T-helper 17 cell (primary cell): ENCODE measurements at places on chromosomes 12 and 14.

- peaks cover 2% of the 10 kb centered on the region for H3K4me1 ChIP-seq
- DNase-seq, result no peak
- H3K36me3 ChIP-seq, result peaks cover 2% of the 10 kb centered on the region
- no peaks in the 10 kb centered on the region for H3K27me3 ChIP-seq
- no peak overlapping the region for H3K4me3 ChIP-seq
- no peak overlapping the region for H3K27ac ChIP-seq
These were observed 71.8 kb downstream of the DNAI7 start for GRCh38 chr12:25123126-25123525.

DNA sequence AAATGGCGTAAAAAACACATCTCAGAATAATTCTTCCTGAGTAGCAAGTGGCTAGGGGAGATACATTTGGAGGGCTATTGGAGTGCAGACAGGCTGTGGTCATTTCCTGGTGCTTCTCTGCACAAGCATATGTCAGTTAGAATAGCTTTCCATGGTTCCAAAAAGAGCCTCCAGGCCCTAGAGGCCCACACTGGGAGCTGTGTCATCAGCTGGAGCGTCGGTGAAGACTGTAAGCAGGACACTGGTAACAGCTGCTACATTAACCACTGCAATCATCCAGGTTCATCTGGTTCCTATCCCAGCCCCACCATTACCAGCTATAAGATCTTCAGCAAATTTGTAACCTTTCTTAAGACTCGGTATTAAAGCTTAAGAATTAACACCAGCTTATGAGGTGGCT, 31.7 kb upstream of the APPL2 start:
- no peaks in the 10 kb centered on the region for H3K36me3 ChIP-seq
- no peak overlapping the region for H3K4me3 ChIP-seq
- H3K27me3 ChIP-seq, result peaks cover 24% of the 10 kb centered on the region
- H3K27ac ChIP-seq, result no peak overlapping the region

GRCh38 chr14:103366741-103367140, 18.5 kb upstream of the MARK3 start:
- no peak for DNase-seq
- H3K27me3 ChIP-seq, result no peaks in the 10 kb centered on the region
- H3K36me3 ChIP-seq, result peaks cover 5% of the 10 kb centered on the region
- no peaks in the 10 kb centered on the region for H3K4me1 ChIP-seq

DNA sequence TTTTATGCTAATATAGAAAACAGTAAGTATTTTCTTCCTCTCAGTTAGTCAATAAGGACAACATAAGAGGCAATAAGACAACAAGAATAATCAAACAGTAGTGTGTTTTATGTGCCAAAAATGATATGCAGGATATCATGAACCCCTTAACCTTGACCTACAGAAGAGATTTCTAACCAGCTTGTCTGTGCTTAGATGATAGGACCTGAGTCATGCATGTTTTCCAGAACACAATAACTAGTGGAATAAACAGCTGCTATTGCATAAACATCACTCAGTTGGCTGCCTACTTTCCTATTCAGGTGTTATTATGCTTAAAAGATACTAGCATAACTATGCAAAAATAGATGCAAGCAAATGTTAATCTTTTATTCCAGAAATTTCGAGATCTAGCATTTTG, 282.5 kb downstream of the PRKD1 start:
- peaks cover under 1% of the 10 kb centered on the region for H3K36me3 ChIP-seq
- no peaks in the 10 kb centered on the region for H3K4me1 ChIP-seq
- no peak for DNase-seq
- no peak overlapping the region for H3K4me3 ChIP-seq
- H3K27me3 ChIP-seq, result no peaks in the 10 kb centered on the region

DNA sequence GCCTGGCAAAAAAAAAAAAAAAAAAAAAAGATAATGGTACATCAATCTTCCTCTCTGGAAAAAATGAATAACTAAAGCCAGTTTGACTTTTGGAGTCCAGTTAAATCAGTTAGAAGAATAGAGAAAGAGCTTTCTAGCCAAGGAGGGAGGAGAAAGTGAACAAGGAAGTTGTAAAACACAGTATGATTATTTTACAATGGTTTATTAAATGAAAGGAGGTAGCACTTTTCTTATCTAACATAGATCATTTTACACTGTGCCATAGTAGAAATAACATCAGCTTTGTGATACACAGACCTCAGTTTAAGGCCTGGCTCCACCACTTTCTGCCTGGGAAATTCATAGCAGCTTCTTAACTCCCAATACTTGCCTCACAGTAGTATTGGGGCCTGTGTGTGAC, 15.4 kb upstream of the KITLG start:
- no peak overlapping the region for H3K4me3 ChIP-seq
- no peak for DNase-seq
- no peaks in the 10 kb centered on the region for H3K36me3 ChIP-seq
- no peaks in the 10 kb centered on the region for H3K4me1 ChIP-seq
- H3K27me3 ChIP-seq, result no peaks in the 10 kb centered on the region

DNA sequence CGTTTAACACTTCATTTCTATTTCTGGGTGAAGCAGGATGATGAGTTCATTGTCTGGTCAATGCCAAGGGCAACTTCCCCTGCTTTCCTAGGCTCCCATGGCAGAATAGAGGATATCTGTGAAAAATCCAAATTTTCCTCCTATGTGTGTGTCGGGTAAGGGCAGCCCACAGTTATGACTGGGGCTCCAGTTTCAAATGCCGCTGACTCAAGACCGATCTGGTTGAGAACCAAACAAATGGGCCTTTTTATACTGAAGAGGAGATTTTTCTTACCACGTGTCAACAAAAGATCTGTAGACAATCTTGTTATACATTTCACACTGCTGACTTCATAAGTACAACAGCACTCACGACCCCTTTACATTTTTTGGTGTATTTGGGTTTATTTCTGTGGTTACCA, 120.8 kb downstream of the CHST11 start:
- peaks cover 54% of the 10 kb centered on the region for H3K4me1 ChIP-seq
- peaks cover 4% of the 10 kb centered on the region for H3K36me3 ChIP-seq
- peak overlapping the region; percentile 78 for H3K27ac ChIP-seq
- no peaks in the 10 kb centered on the region for H3K27me3 ChIP-seq
- H3K4me3 ChIP-seq, result peak overlapping the region; percentile 19
- DNase-seq, result no peak

DNA sequence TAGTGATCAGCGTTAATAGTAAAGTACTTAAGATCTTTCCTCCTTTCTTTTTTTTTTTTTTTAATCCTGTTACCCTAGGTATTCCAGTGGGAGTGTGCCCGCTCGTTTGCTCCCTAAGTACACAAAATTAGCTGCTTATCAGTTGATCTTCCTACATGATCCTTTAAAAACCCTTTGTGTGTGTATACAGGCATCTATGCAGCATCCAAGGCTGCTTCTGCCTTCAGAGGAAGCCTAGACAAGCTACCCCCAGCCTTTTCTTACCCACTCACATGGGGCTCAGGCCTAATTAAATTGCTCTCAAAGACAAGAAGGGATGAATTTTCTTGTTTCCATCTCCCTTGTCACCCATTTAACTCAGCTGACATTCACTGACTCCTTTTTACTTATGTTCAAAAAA, 343.4 kb upstream of the LMO3 start:
- H3K27ac ChIP-seq, result no peak overlapping the region
- no peaks in the 10 kb centered on the region for H3K4me1 ChIP-seq
- H3K27me3 ChIP-seq, result no peaks in the 10 kb centered on the region
- H3K4me3 ChIP-seq, result no peak overlapping the region
- DNase-seq, result no peak

DNA sequence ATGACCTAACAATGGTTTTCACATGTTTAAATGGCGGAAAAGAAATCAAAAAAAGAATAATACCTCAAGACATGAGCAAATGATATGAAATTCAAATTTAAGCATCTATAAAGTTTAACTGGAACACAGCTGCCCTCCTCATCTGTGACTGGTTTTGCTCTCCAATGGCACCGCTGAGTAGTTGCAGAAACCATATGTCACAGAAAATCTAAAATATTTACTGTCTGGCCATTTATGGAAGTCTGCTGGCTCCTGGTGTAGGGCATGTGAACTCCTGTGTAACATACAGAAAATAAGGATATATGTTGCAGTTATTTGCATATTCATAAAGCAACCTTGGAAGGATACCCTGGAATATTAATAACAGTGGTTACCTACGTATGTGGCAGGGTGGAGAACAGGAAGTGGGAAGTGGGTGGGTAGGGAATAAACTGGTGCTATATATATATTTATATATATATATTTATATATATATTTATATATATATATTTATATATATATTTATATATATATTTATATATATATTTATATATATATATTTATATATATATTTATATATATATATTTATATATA, 48.4 kb downstream of the LTBP2 start:
- H3K27ac ChIP-seq, result no peak overlapping the region
- H3K4me3 ChIP-seq, result no peak overlapping the region
- H3K36me3 ChIP-seq, result no peaks in the 10 kb centered on the region
- H3K27me3 ChIP-seq, result peaks cover 5% of the 10 kb centered on the region
- H3K4me1 ChIP-seq, result no peaks in the 10 kb centered on the region

DNA sequence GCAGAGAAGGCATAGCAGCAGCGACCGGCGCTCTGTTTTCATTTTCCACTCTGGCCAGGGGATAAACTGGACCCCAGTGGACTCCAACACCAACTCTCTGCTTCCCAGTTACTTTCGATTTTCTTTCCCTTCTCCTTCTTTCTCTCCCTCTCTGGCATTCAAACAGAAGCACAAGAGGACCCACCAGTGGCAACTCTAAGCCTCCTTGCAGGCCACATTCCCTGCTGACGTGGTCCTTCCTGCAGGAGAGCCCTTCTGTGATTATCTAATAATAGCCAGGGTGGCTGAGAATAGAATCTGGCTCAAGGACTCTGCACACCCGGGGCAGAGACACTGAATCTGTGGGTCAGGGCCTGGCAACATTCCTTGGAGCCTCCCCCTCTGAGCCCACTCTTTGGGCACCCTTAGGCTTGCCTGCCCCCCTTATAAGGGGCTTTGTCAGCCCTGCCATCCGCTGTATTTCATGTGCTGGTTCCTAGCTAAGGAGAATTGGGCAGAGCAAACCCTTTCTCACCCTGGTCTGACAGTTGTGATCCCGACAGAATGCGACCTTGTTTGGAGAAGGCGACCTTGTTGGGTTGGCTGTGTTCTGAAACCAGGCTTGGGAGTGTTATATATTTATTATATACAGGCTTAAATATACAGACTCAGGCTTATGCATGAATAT, 8.2 kb upstream of the HOXC6 start:
- no peak for DNase-seq
- peaks cover 8% of the 10 kb centered on the region for H3K36me3 ChIP-seq
- H3K27ac ChIP-seq, result no peak overlapping the region
- H3K4me3 ChIP-seq, result peak overlapping the region; percentile 47
- H3K27me3 ChIP-seq, result peaks cover 64% of the 10 kb centered on the region

GRCh38 chr14:94441531-94442205, 10.9 kb downstream of the SERPINA11 start:
- H3K27me3 ChIP-seq, result no peaks in the 10 kb centered on the region
- H3K4me1 ChIP-seq, result no peaks in the 10 kb centered on the region
- no peak overlapping the region for H3K4me3 ChIP-seq
- no peak for DNase-seq
- H3K27ac ChIP-seq, result no peak overlapping the region

DNA sequence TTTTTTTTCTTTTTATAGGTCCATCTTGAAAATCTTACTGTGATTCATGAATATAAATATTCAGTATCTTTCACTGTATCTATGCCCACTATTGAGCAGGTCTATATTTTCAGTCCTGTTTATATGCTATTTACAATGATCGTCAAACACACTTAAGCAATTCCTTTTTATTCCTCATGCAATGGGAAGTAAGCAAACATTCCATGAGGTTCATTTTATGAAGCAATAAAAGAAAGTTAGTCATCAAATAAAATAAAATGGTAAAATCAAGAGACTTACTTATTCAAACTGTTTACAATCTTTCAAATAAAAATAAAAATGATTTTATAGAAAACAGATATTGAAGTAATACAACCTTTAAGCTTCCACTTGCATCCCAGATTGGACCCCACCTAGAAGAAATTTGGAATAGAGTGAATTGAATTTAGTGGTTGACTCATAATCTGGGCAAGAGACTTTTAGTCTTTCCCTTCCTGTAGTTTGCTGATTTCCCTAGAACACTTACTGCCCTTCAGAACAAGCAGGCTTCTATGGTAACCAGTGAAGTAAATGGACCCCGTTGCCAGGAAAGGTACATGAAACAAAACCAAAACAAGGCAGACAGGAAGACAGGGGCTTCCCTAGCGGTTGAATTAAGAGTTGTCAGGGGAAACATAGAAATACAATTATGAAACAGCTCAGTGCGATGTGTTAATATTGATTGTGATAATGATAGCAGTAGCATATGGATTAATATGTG, 241.0 kb upstream of the ATP2B1 start:
- peaks cover 38% of the 10 kb centered on the region for H3K4me1 ChIP-seq
- peaks cover 3% of the 10 kb centered on the region for H3K36me3 ChIP-seq
- no peaks in the 10 kb centered on the region for H3K27me3 ChIP-seq
- peak overlapping the region; percentile 82 for H3K4me3 ChIP-seq
